Stimulated activated CD4-positive, alpha-beta T cell treated with anti-CD3 and anti-CD28 coated beads, Interleukin-4, amount 100 ng/mL, for 48 hours (primary cell): ENCODE measurements at places on chromosomes 6 and 20.

DNA sequence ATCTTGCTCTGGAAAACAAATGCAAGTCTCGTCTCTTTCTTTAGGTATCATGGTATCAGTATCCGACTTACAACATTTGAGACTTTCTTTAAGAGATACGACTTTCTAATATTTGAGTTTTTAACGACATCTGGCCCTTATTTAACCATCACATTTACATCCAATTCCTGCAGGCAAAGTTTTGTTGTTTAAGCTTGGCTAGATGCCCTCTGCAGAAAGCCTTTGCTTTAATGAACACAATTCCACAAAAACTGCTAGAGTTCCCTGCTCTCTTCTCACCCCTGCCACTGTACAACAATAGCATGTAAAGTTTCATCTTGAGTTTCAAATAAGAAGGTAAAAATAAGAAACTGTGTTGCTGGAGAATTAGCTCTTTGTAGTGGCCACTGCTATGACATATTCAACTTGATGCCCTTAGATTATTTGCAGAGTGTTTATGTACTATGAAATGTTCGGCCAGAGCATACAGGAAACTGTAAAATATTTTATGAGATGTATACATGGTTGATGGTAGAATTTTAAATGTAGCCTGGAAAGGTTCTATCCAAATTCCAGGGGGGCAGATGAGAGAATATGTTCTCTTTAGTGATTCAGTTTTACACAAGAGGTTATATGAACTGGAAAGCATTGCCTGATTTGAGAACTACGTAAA, 438.6 kb downstream of the CDC5L start:
- DNase-seq = no peak

GRCh38 chr20:3702611-3703391, 9.6 kb downstream of the SIGLEC1 start:
- DNase-seq = no peak

DNA sequence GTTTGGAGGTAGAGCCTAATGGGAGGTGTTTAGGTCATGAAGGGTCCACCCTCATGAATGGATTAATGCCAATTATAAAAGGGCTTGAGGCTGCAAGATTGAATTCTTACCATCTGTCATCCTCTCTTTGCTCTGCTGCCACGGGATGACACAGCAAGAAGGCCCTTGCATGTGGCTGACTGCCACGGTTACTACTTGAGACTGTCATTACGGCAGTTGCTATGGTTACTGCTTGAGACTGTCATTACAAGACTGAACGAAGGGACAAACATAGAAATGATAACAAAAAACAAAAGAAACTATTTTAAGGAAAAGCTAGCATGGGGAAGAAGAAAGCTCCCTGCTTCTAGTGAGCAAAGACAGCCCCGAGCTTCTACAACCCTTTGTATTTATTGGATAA, 715.0 kb downstream of the TFAP2A start:
- DNase-seq = no peak

- DNase-seq = no peak
These were observed 121.6 kb upstream of the LGSN start for GRCh38 chr6:63441266-63441956.

- DNase-seq = no peak
These were observed 14.1 kb downstream of the MCHR2 start for GRCh38 chr6:99979953-99980352.

DNA sequence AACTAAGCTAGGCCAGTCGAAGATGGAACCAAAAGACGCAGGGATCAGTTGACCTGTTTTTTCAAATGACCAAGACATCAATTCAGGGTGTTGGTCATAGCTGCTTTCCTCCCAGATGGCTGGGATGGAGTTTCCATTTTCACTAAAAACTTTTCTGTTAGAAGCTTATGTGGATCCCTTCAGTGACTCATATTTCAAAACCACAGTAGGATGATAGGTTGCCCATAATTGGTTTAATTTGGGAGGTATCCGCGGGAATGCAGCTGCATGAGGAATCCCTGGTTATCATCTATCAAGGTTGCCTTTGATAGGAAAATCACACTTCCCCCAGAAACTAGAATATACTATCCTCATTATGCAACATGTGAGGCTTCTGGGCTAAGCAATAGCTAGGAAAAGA, 150.9 kb upstream of the MLIP start:
- DNase-seq = no peak

DNA sequence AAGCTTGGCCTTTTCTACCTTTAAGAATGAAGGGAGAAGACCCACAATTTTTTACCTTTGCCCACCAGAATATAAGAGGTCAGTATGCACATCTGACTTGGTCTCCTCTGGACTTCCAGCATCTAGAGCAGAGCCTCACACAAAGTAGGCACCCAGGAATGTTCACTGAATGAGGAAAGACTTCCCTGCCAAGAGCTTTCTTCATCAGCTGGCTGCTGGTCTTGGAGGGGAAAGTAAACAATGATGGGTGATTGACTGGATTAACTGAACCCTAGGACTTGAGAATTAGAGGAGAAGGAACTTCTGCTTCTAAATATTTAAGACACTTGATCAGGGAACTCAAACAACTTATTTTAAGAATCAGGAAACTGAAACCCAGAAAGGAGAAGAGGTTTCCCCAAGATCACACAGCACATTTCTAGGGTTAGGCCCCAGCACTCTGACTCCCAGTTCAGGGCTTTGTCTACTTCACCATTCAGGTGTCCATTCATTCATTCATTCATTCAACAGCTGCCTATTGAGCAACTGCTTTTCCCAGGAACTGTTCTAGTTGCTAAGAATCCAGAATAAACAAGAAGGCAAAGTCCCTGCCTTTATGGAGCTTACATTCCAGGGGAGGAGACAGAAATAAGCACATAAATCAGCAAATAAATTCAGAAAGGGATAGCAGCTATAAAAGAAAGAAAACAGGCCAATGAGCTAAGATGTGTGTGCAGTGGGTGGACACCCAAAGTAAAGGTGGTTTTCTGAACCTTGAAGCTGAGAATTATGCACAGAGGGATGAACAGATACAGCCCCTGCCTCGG, 216.9 kb upstream of the LRFN2 start:
- DNase-seq = no peak

- DNase-seq = no peak
These were observed 1.4 kb upstream of the OSBPL2 start for GRCh38 chr20:62236766-62237513.
